Fibroblast of skin of left quadriceps (primary cell): ENCODE measurements at places on chromosomes 2 and 18.
A peak's percentile ranks its signal among the peaks of the same experiment; 100 is the strongest.

DNA sequence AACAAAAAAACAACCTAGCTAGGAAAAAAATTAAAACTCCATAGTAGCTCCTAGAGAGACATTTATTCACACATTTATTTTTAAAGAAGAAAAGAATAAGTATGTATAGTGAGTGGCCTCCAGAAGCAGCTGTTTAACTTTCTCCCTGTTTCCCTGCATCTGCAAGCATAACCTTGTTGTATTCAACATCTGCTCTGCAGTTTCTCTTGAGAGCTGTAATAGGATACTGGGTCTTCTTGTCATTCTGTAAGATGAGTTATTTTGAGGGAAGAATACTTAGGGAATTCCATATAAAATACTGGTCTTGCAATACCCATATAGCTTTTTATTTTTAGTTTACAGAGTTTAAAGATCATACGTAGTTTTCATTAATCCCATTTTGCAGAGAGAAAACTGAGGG lies 246.6 kb downstream of the LRRTM1 start:
- no peak for DNase-seq

GRCh38 chr2:39266139-39266805 lies 22.5 kb upstream of the CDKL4 start:
- DNase-seq = no peak

GRCh38 chr2:23806665-23807249 lies 120.2 kb downstream of the ATAD2B start:
- DNase-seq = no peak

DNA sequence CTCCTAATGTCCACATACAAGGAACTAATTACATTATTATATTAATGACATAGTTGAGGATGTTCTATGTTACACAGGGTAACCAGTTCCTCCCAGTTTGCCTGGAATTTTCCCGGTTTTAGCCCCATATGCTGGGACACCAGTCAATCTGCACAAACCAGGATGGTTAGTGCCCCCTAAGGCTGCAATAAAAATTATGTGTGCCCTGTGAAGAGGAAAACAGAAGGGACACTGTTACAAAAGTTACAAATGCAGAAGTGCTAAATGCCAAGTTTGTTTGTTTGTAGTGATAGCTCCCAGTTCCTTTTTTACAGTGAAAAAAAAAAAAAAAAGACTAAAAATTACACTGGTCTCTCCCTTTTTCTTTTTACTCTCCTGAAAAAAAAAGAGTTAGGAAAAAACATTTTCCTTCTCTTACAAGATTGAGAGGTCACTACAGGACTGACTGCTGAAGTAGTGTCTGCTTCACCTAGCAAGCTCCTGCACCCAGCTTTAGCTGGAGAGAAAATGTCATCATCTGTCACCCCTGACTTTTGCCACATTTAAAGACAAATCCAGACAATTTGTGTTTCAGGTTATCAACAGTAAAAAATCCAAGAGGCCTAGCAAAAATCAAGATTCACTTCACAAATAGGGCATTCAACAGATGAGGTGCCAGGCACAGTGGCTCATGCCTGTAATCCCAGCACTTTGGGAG lies 3.2 kb downstream of the ANKRD44 start:
- no peak for DNase-seq

GRCh38 chr2:171154348-171154747 lies 6.3 kb downstream of the TLK1 start:
- DNase-seq = no peak

DNA sequence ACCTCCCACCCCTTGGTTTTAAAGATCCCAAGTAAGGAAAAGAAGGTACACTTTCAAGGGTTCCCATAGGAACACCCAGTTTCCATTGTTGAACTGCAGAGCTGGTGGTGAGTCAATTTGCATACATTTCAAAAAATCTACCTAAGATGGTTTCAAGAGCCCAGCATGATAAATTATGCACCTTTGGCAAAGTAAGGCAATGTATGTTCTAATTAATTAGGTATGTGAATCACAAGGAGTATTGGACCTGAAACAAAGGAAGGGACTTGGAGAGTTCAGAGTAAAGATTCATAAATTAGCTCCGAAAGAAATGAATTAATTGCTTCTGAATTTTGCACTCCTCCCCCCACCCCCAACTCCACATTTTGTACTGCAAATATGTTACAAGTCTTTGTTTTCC lies 459.7 kb downstream of the LRATD1 start:
- DNase-seq = peak; percentile 42

- no peak for DNase-seq
Observed at GRCh38 chr2:216670266-216671080, 24.9 kb downstream of the IGFBP5 start.
